ENCODE measurements at places on chromosomes 3 and 15. TPM values are rescaled to one million over a fixed set of nuclear protein-coding genes. Genes with fewer than 3 reads are reported as not detected.

DNA sequence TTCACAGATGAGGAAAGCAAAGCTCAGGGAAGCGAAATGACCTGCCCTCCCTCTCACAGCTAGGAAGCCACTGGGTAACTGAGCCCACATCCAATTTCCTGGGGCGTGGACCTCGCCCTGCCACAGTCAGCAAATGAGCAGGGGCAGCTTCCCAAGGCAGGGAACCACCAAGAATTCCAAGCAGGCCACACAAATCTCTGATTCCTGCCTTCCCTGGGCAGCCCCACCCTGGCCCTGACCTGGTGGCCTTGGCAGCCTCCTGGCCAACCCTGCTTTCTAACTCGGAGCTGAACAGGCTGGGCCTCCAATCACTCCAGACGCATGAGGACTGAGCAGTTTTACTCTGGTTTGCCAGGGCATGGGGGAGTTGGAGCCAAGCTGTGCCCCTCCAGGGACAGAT lies 203.7 kb upstream of the TLE3 start:
- no peak for DNase-seq

GRCh38 chr3:112699436-112699978 lies 58.6 kb upstream of the CCDC80 start:
- DNase-seq = no peak

GRCh38 chr15:71219645-71220044 lies 104.4 kb downstream of the THSD4 start:
- no peak for DNase-seq

GRCh38 chr3:58952128-58952917 lies 97.5 kb downstream of the CFAP20DC start:
- DNase-seq = no peak

DNA sequence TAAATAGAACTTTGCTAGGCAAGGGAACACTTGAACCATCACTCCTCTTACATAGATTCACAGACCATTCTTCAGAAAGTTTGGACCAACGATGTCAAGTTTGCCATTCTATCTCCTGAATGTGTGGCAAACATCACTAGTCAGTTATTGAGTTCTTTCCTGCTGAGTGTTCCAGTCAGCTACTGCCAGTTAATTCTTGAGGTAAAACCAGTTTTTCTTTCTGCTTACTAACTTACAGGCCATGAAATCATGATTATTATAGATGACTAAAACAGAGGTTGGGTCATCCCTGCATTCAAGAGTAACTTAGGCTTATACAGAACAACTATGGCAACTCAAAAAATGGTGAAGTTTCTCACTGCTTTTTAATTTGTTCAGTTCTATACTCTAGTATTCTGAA lies 88.2 kb downstream of the AP4E1 start:
- no peak for DNase-seq

GRCh38 chr15:57777003-57777402 lies 70.5 kb downstream of the POLR2M start:
- no peak for DNase-seq

DNA sequence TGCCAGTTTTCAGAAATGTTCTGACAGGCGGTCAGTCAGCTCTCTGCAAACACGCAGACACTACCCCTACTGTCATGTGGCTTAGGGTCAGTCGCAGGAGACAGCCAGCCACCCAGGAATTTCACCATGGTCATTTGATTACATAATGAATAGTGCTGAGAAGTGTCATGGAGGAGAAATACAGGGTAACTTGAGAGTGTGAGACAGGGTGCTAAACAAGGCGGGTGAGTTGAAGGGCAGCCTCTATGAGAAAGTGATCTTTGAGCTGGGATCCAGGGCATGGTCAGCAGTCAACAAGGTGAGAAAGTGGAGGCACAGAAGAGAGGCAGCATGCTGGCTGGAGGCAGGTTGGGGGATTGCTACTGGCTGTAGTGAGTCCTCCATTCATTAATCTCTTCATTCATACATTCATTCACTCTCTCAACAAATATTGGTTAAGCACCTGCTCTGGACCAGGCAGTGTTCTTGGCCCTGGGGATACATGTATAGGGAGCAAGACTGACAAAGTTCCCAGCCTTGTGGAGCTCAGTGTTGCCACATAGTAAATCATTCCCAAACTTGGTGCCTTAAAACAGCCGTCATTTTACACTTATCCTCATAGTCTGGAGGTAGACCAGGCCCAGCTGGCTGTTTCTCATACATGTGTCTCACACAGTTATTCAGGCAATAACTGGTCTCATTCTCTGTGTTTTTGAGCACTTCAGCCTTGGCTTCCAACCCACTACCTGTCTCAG lies 14.8 kb downstream of the PXYLP1 start:
- DNase-seq = no peak

DNA sequence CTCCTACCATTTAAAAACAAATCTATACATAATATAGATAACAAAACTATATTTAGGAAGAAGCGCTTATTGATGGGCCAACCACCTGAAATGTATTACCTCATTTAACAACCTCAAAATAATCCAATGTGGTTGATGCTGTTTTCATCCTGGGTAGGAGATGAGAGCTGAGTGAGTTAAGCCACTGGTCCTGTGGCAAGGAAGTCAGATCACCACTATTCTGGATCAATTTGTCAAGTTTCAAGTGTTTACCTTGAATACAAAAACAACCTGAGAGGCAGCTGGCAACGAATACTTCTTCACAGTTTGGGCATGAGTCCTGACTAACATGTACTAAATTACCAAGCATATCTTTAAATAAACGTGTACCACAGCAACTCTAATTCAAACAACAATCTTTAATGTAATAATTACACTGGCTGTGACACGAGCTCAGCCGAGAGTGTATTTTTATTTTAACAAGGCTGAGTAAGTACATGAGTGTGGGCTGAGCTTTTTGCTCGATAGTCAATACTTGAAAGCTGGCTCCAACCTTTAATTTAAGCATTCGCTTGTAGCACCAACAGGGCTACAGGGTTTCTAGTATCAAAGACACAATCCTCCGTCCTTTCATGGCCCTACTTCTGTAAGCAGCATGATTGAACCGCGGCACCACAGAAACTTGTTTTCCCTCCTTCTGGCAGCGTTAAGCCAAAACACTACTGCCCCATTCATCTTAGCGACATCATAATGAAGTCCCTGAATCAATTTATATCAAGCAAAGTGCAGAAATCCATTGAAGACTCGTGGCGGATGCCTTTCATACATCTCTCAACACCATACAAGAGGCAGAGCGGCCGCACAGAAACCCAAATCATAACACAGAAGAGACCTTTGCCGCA lies 93.8 kb upstream of the ICE2 start:
- DNase-seq = no peak

GRCh38 chr15:60633426-60633968 lies 154.6 kb upstream of the ICE2 start:
- no peak for DNase-seq

DNA sequence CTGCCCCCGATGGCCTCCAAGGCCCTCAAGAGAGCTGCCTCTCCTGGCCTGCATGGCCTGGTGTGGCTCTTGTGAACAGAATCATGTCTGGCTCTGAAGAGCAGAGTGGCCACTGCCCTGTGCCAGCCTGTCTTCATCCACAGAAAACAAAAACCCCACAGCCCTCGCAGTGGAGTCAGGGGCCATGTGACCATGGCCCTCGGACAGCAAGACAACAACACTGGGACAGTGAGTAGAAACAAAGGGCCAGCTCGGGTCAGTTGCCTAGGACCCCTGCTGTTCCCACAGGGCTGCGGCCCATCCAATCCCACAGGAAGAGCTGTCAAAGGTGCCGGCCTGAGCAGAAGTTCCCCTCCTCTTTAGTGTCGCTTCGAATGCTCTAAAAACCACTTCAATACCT lies 72.5 kb downstream of the UMPS start:
- no peak for DNase-seq

GRCh38 chr15:49060710-49061495 lies 14.7 kb upstream of the SECISBP2L start:
- DNase-seq = no peak

DNA sequence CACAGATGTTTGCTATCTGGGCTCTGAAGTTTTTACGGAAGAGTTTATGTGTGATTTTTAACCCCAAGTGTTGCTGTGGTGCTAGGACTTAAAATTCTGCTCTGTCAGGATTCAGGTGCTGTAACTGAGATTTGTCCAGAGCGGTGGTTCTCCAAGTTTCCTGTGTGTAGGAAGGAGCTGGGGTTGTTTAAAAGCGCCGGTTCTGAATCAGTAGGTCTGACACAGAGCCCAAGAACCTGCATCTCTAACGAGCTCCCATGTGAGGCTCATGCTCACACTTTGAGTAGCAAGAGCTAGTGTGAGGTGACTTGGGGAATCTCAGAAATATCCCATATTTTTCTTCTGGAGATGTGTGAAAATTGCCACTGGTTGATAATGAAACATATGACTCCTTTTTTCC lies 325.5 kb downstream of the SATB1 start:
- peak; percentile 6 for DNase-seq

DNA sequence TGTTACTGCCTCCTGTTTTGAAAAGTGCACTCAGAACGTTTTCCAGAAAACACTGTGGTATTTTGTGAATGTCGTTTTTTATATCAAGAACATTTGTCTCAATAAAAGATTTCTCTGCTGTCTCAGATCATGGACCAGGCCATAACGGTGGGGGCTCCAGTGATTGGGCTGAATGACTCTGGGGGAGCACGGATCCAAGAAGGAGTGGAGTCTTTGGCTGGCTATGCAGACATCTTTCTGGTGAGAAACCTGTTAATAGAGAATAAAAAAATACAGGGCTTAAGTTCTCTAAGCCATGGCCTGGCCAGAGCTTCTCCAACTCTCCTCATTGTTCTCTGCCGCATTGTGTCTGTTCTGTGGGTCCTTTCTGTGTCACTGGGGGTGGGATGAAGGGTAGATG lies 11.7 kb downstream of the PCCB start:
- no peak for DNase-seq

DNA sequence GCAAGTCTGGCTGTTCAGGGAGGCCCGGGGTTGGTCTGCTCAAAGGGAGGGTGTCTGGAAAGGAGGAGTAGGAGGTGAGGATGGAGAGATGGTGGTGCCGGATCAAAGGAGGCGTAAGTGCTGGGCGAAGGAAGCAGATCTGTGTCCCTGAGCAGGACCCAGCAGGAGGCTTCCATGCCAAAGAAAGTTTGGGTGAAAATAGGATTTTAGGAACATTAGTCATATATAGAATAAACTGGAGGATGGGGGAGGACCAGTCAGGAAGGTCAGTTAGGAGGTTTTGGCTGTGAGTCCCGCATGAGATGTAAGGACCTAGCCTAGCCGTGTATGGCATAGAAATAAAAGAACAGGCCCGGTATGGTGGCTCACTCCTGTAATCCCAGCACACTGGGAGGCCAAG lies 28.6 kb upstream of the VPS8 start:
- DNase-seq = no peak

DNA sequence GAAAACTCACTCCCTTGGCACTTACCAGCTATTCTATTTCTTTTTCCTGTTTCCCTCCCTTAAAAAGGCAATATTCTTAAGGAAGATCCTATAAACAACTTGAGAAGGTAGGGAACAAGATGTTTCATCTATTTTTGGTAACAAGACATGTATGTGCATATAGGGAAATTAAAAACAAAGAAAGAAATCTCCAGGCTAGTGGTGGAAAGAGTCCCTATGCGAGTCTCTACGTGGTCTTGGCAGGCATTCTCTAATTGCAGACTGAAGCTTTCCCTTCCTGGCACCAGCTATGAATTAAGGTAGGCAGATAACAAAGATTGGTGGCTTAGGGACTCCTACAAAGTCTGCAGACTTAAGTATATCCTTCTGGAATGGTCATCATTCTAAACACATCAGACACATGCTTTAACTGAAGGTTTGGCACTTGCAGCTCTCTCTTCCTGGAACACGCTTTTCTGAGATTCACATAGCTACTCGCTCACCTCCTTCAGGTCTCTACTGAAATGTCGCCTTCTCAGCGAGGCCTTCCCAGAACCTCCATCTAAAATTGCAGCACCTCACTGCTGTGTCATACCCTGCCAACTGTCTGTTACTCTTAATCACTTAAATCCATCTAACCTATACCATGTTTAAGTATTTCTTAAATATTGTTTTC lies 336.0 kb downstream of the VGLL3 start:
- no peak for DNase-seq

DNA sequence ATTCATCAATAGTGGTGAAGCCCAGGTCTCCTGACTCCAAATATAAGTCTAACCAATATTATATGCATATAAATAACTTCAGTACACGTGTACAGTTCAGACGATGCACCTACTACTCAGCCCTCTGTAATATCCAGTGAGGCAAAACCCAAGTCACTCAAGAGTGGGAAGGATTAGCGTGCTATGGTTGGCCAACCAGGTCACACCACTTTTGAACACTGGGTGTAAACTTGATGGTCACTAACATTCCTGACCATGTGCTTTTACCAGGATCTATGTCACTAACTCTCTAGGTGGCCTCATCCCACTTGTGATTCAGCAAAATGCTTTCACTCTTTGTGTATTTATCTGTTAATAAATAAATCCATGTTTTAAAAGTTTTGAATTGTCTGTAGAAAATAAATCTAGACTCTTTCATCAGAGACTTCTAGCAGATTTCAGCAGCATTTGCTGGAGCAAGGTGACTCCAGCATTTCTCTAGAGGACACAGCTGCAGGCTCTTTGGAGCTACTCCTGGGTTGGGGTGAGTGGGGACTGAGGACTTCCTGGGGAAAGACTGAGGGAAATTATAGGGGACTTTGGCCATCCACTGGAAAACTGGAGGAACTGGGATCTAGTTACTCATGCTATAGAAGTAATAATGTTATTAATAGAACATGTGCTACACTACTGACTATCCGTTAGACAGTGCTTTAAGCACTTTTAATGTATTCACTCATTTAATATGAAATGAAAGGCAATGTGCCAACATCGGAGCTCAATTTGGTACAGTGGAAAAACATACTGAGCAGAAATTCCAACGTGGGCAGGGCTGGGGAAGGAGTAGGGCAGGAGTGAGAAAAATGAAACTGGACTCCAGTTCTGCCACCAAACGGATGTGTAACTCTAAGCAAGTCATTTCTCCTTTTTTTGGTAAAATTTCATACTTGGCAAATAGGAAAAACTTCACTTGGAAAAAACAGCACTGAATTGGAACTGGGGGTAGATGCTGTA lies 97.9 kb downstream of the RORA start:
- no peak for DNase-seq

- no peak for DNase-seq
These were observed 22.0 kb upstream of the RBSN start for GRCh38 chr3:15120986-15121385.

Gene GNAT1
- total RNA-seq = 0.11 TPM

Gene ST8SIA2
- not detected for total RNA-seq

Gene ITPKA
- 6.1 TPM for total RNA-seq

Gene RTP1
- total RNA-seq = not detected

Gene ADGRG7
- total RNA-seq = 21.2 TPM

Gene CLRN1
- not detected for total RNA-seq

Gene ZNF660
- total RNA-seq = 1.2 TPM

Gene TRPM7
- 38.2 TPM for total RNA-seq

Gene BNC1
- total RNA-seq = not detected

Gene COL8A1
- not detected for total RNA-seq

Gene ISLR
- total RNA-seq = not detected

Gene REC114
- not detected for total RNA-seq

Gene ATP10A
- total RNA-seq = 21.0 TPM

Gene KNG1
- not detected for total RNA-seq

Gene SCG3
- not detected for total RNA-seq

Gene CCR8
- total RNA-seq = 0.34 TPM

Measured in activated CD8-positive, alpha-beta T cell treated with anti-CD3 and anti-CD28 coated beads for 36 hours (primary cell).